PC-9 (cell line): ENCODE measurements at places on chromosomes 11 and 22.
A peak's percentile ranks its signal among the peaks of the same experiment; 100 is the strongest.

- DNase-seq, result no peak
Measured at GRCh38 chr11:749731-750130, 2.5 kb downstream of the TALDO1 start.

DNA sequence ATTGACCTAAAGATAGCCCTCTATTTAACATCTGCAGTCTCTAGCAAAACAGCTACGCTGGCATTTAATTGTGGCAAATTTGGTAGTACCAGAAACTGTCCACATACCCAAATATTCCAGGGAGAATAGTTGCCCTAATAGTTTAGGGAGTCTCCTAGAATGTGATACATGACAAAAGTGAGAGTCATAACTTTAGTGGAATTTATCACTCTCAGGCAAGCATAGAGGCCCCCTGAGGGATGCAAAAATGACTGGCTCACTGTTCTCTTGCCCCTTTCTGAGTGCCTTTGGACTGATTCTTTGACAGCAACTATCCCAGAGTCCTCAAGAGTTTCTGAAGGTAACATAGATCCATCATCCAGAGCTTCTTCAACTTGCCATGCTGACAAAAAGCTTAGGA, 2.3 kb upstream of the OR51B4 start:
- DNase-seq, result no peak

DNA sequence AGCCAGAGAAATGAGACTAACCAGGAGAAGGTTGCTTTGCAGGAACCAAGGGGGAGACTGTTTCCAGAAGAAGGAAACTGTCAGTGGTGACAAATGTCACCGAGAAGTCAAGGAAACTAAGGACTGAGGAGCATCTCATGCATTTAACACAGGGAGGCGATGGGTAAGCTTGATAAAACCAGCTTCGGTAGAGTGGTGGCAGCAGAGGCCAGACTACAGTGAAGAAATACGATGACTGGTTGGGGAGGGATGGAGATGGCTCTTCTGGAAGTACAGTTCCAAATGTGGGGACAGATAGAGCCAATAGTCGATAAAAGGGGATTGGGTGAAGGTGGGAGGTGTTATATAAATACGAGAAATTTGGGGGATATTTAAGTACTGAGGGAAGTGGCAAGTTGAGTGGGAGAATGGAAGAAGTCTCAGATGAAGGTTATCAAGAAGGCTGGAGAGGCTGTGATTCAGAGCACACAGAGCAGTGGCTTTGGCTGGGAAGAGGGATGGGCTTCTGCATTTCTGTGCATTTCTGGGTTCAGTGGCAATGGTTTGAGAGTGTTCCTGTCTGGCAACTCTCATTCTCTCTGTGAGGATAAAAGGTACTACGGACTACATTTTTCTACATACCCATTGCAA, 29.2 kb downstream of the SC5D start:
- no peak for DNase-seq

GRCh38 chr22:20998411-20999336, 3.2 kb downstream of the THAP7 start:
- DNase-seq, result no peak

DNA sequence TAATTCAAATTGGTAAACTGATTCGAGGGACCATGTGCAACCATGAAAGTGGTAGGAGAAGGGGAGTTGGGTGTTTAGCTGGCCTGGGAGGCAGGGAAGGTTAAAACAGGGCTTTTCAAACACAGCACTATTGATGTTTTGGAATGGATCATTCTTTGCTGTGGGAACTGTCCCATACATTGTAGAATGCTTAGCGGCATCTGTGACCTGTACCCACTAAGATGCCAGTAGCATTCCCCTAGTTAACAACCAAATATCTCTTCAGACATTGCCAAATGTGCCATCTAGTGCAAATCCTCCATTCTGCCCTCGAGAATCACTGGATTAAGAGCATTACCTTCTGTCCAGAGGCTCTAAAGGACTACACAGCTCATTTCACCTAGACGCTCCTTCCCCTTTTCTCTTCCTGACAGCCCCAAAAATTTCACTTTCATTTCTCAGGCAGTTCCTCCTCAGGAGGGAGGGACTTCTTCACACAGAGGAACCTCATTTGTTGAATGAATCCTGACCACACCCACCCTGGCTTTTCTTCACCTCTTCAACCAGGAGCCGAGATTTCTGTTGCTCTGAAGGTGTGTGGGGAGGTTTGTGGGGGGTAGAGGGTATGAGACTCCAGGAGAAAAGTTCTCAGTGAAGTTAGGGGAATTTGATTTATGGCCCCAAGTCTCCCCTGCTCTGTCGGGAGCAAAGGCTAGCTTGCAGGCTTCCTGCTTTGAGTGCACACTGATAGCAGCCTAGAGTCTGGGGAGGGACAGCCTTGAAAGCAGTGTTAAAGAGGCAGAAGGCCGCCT, at the start of gene TRIM34:
Gene TRIM34, plus strand, starts transcription at position 513 of the 791 bp plus-strand sequence. CDS start 7,331 bp downstream, outside the sequence.
- peak; percentile 63 for DNase-seq

- peak; percentile 61 for DNase-seq
Measured at GRCh38 chr11:66579017-66579606, 10.7 kb upstream of the CTSF start.

DNA sequence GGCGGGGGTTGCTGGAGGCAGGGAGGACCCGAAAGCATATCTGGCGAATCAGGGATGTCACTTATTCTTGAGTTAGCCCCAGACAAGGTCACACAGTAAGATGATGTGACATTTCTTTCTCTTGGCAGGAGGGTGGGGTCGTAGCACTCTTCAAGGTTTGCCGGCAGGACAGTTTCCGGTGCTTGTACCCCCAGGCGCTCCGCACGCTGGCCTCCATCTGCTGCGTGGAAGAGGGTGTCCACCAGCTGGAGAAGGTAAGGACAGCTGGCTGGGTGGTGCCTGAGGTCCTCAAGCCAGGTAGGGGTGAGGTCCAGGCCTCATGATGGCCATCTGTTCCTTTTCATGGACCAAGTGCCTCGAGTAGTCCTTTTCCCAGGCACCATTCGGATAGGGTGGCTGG, 86.0 kb downstream of the INSC start:
- DNase-seq, result no peak

DNA sequence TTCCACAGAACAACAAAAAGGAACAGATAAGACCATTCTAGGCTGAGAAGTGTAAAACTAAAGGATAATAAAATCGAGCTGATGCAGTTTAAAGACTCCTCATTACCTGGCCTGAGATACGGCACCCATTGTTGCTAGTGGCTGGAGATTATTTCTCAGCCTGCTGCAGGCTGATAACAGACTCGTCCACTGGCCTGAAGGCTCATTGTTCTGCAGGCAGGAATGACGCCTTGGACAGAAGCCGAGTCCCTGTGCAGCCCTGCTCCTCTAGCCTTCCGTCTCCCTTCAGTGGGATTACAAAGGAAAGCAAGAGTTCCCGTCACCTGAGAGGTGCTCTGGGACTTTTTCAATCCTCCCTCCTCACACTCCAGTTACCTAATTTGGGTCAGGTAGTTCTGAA, 1065.3 kb downstream of the OPCML start:
- DNase-seq, result no peak

DNA sequence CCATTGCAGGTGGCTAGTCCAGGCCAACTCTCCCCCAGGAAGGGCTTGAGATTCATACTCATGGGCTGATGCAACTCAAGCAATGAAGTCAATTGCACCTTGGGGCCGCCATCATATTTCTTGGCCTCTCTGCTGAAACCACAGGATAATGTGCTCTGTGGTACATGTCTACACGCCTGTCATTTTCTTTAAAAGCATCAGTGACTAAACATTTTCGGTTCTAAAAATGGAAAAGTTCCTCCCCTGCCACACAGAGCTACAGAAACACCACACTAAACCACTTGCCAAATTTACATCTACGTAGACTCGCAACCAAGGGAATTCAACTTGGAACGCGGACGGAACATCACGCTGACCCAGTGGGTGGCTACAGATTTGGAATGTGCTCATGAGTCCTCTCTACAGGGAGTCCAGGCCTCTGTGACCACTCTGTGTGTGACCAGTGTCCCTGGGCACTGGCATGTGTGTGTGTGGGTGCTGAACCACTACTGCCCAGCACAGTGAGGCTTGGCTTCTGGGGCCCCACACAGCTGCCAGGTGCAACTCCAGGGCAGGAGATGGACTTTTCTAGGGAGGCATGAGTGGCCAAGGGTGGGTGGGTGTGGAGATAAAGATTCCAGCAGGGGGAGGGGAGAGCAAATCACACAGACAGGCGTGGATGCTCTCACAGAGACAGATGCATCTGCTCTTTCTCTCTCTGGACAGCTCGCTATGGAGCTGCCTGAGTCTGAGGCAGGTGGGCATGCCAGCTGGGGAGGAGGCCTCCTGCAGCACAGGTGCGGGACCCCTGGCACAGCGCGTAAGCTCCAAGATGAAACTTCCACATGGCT, 261.9 kb downstream of the CTTN start:
- DNase-seq, result no peak

- no peak for DNase-seq
Measured at GRCh38 chr11:110019675-110020074, 73.5 kb upstream of the ZC3H12C start.

DNA sequence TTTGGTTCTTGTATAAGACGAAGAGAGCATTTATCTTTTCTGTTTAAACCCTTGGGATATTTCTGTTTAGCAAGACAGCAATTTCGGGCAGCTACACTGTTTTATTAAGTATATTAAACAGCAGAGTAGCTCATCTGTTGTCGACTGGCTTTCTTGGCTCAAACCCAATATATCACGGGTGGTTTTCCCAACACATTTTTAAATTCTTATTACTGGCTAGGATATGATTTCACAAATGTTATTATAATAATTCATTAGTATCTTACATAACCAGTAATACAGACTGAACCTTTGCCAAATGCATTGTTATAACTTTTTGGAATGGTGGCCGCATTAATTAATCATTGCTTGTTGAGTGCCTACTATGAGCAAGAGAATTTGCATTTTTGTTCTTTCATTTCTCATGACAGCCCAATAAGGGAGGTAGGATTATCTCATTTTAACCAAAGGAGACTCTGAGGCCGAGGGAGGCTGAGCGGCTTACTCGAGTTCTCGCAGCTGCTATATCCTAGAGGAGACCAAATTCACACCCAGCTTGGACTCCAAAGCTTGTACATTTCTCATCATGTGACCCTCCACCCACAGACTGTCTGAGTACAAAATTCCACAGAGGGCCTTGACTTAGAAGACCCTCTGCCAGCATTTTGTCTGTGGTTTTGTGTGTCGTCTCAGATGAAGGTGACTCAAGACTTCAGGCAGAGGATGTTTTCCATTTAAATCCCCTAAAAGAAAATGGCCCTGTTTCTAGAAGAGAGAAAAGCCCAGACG, 304.9 kb downstream of the NTM start:
- DNase-seq, result no peak

DNA sequence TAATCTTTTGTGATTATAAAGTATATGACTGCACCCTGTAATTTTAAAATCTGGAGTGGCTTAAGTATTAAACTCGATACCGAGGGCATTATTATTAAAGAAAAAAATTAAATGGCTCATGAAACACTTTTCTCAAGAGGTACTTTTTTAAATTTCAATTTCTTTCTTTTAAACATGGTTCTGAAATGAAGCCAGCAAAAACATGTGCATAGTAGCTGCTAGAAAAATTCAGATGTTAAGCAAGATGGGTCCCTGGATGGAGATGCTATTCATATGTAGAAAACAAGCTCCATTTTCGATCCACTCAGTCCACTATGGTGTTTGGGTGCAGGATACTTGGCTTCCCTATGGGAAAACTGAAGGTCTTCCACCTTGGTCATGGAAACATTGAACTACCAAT, 189.5 kb downstream of the PGR start:
- DNase-seq, result no peak

DNA sequence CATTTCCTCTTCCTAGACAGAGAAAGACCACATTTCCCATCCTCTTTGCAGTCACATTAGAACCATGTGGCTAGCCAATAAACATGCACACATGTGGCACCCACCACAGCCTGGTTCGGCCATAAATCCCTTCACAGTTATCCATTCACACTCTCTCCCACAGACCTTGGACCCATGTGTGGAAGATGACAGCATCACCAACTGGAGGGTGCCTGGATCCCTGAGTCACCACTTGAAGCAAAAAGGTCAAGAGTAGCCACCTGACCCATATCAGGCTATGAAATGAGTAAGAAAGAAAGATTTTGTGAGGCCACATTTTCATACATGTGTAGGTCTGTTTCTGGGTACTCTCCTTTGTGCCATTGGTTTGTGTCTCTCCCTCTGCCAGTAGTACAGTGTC, 9.0 kb upstream of the TMEM121B start:
- no peak for DNase-seq

DNA sequence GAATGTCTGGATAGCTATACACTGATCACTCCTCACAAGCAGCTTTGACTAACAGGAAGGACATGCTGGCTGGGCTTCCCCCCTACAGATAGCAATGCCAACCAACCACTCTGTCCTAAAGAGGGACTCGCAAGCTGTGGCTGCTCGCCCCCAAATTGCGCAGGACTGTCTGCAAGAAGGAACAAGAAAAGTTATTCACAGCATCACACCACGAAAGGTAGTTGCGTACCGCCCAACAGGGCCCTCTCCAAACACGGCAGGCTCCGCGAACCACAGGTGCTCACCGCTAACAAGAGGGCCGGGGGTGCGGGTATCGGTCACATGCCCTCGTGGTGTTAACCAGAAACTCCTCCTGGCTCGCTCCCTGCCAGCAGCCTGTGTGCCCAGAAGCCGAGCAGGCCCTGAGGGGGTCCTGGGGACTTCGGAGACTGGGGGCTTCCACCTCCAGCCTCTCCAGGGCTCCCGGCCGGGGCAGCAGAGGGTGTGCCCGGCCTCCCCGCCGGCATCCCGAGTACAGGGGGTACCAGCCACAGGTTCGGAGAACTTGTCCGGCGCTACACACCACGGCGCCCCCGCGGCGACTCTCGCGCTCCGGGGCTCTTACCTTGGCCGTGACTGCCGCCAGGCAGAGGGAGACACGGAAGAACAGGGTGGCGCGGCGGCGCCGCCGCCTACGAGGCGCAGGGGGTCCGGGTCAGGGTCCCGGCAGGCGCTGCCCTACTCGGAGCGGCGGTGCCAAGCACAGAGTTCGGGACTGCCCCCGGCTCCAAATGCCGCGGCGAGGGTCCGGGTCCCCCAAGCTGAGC, 682 bp downstream of the LARGE1 start:
- DNase-seq, result no peak

- DNase-seq, result peak; percentile 41
Measured at GRCh38 chr11:8870411-8871170, 40.4 kb upstream of the AKIP1 start.

DNA sequence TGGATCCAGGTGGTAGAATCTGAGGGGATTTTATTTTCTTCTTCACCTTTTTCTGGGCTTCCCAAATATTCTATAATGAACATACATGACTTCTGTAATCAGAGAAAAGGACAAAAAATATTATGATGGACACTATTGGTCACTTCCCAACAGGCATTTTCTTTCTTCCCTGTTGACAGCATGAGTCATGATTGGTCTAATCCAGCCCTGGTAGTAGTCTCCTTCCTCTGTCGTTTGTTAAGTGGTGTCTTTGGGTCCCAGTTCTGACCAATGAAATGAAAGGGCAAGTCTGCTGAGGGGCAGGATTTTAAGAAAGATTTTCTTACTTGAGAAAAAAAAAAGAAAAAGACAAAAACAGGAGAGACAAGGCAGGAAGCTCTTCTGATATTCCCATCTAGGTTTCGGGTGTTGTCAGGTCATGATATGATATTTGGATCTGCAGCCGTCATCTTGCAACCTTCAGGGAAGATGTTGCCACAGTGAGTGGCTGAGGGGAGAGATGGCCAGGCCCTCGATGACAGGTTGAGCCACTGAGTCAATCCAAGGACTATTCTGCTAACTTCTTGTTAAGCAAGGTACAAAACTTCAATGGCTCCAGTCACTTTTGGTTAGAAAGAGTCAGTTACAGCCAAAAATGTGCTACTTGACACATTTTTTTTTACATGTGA, 23.3 kb upstream of the PLEKHB1 start:
- DNase-seq, result no peak

GRCh38 chr11:108694846-108695245, 30.0 kb downstream of the DDX10 start:
- DNase-seq, result no peak

- no peak for DNase-seq
Measured at GRCh38 chr11:106092446-106092845, 15.0 kb downstream of the AASDHPPT start.
